ENCODE measurements at places on chromosomes 1 and 21. TPM values are rescaled to one million over a fixed set of nuclear protein-coding genes. Genes with fewer than 3 reads are reported as not detected.

Gene GPR153
- total RNA-seq: 8.6 TPM

Gene CGN
- 41.6 TPM for total RNA-seq

Gene C1orf185
- not detected for total RNA-seq

GRCh38 chr1:162736633-162737067, 53.9 kb upstream of the HSD17B7 start:
- no peak for DNase-seq
- no peak overlapping the region for H3K4me3 ChIP-seq
- no peak overlapping the region for H3K27ac ChIP-seq
- no peaks in the 10 kb centered on the region for H3K27me3 ChIP-seq
- H3K4me1 ChIP-seq: no peaks in the 10 kb centered on the region

GRCh38 chr1:68516066-68516465, 19.2 kb upstream of the DEPDC1 start:
- no peak overlapping the region for H3K4me3 ChIP-seq
- DNase-seq: no peak
- H3K27me3 ChIP-seq: no peaks in the 10 kb centered on the region
- no peaks in the 10 kb centered on the region for H3K36me3 ChIP-seq
- no peak overlapping the region for H3K27ac ChIP-seq

DNA sequence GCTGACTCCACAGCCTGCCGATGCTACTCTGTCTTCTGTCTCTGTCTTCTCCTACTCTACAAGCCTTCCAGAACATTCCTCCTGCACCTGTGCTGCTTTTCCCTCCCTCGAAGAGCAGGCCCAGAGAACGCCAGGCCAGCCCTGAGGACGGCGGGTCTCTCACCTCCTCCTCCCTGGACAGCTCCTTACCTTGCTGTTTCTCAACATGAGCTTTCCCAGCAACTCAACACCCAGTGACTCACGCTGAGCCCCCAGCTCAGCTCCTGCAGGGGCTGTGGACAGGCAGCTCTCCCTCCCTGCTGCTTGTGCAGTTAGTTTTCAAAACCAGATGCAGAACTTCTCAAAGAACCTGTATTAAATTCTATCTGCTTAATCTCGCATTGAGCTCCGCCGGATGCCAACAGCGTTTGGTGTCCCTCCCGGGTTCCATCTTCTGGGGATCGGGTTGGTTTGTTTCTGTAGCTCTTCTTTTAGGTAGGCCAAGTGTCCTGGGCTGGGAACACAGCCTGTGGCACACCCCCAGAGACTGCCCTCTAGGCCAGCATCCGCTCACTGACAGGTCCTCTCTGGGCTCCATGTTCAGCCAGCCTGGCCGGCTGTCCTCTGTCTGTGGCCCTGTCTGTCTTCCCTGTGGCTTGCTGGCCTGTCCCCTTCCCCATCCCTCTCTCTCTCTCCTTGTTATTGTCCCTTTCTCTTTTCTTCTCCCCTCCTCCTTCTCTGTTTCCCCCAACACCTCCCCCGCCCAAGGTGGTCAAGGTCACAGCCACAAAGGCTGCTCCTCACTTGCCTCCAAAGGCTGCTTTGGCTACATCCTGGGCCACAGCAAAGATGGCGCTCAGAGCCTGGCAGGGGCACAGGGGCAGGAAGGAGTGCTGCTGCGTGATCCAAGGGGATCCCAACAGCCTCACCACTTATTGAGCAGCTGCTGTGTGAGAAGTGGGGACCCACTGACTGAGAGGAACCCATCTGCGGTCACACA, 391.0 kb downstream of the MATN1 start:
- no peaks in the 10 kb centered on the region for H3K4me1 ChIP-seq
- no peaks in the 10 kb centered on the region for H3K36me3 ChIP-seq

Data from kidney (tissue), 22 donors.